ENCODE measurements at places on chromosomes 7 and 10.

DNA sequence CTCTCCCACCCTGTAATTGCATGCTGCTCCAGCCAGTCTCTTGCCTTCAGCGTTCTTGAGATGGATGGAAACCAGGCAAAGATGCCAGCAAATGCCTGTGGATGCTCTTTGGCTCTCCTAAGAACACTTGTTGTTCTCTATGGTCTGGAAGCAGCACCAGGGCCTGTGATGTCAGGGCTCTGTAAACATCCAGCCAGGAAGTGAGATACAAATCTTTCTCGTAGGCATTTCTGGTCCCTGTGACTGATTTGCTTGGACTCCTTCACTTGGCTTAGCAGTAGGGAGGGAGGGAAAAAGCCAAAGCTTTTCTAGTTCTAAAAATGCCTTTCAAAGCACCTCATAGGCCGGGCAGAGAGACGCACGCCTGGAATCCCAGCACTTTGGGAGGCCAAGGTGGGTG is 201.3 kb downstream of the REEP3 start:
- no peak for DNase-seq

DNA sequence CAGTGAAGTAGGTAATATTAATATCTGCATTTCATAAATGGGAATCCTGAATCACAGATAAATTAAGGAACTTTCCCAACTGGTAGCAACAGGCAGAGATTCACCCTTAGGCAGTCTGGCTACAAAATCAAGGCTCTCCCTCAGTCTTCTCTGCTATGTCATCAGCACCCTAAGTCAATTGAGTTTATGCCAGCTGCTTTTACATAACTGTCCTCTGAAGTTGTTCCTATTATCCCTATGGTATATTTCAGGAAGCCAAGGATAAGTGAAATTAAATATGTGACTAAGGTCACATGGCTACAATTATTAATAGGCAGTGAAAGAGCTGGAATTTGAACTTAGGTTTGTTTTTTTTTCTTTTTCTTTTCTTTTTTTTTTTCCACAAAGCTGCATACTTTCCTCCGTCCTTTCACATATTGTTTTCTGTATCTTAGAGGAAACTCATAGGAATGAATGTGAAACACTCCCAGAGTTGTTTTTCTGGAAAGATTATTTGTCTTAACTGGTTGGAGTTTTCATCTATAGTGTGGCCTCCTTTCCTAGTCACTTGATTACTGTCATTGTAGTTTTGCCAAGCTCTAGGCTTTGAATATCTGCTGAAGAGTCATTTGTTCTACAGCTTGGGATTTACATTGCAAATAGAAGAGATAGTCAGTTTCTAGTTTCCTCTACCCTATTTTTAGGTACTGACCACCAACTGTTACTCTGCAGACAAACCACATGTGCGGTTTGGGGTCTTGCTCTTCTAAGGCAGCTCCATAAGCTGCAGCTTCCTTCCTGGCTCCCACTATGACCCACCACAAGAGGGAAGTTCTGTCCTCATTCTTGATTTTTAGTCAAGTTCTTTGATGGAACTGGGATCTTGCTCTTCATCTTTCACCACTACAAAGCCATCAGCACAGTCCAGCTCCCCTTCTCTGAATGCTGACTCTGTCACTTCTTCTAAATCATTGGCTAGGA is 338.0 kb upstream of the KIAA1217 start:
- DNase-seq, result no peak

GRCh38 chr10:88555190-88555908 is 27.8 kb downstream of the RNLS start:
- no peak for DNase-seq

DNA sequence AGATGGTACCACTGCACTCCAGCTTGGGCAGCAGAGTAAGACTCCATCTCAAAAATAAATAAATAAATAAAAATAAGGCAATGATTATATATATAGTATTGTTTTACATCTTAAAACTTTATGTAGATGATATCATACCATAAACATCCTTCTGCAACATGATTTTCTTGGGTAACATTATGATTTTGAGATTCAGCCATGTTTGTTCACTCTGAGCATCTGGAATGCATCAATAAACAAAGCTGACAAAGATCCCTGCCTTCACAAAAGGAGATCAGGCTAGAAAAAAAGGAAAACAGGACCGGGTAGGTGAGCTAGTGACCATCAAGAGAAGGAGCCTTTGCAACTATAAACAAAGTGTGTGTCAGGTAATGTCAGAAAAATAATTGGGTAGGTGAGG is 31.9 kb upstream of the KAT6B start:
- no peak for DNase-seq

GRCh38 chr7:131111081-131111576 is 216.5 kb upstream of the MKLN1 start:
- no peak for DNase-seq

DNA sequence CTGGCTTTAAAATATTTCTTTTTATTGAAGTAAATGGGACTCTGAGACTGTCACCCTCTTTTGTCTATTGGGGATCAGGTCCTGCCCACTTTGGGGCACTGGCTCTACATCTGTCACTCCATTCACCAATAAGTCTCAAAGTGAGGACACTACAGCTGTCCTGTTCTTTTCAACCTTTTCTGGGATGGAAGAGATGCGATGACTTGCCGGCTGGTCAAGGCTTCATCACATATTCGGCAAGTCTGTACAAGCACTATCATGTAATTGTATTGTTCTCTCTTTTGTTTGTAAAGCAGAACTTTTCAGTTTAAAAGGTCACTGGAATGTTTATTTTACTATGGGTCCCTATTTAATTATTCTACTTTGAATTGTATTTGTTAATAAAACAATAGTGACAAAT is 17.7 kb upstream of the SP8 start:
- no peak for DNase-seq

GRCh38 chr10:19329475-19329874 is 280.9 kb downstream of the MALRD1 start:
- no peak for DNase-seq

DNA sequence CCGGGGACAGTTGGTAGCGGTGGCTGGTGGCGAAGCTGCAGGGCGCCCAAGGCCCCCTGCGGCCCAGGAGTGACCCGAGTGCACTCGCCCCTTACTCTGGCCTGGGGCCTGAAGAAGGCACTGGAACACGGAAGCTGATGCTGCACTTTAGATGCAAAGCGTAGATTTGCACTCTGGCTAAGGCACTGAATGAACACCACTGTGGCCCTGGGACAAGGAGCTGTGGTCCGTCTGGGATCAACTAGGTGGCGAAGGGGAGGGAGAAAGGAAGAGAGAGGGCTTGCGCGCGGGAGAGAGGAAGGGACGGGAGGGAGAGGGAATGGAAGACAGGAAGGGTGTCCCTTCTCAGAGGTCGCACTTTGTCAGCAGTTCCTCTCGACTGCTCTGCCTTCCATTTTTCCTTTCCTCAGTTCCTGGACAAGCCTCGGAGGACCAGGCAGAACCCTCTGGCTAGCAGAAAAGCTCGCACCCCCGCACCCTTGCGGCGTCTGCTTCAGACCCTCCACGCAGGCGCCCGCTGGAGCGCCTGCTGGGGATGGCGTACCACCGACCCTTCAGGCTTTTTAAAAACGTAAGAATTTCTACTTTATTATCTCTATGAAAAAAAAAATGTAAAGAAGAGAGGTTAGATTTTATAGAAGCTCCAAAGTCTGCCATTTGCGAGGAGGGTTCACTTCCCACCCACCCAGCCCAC is 1.2 kb downstream of the FERD3L start:
- no peak for DNase-seq

- no peak for DNase-seq
These were observed 3.5 kb downstream of the PRR15 start for GRCh38 chr7:29567174-29567573.

- no peak for DNase-seq
These were observed 4.7 kb upstream of the IGF2BP3 start for GRCh38 chr7:23474829-23475575.

- DNase-seq, result peak; percentile 1
These were observed 178.4 kb upstream of the TARP start for GRCh38 chr7:38451840-38452239.

GRCh38 chr7:115635376-115635775 is 395.2 kb downstream of the TFEC start:
- no peak for DNase-seq

DNA sequence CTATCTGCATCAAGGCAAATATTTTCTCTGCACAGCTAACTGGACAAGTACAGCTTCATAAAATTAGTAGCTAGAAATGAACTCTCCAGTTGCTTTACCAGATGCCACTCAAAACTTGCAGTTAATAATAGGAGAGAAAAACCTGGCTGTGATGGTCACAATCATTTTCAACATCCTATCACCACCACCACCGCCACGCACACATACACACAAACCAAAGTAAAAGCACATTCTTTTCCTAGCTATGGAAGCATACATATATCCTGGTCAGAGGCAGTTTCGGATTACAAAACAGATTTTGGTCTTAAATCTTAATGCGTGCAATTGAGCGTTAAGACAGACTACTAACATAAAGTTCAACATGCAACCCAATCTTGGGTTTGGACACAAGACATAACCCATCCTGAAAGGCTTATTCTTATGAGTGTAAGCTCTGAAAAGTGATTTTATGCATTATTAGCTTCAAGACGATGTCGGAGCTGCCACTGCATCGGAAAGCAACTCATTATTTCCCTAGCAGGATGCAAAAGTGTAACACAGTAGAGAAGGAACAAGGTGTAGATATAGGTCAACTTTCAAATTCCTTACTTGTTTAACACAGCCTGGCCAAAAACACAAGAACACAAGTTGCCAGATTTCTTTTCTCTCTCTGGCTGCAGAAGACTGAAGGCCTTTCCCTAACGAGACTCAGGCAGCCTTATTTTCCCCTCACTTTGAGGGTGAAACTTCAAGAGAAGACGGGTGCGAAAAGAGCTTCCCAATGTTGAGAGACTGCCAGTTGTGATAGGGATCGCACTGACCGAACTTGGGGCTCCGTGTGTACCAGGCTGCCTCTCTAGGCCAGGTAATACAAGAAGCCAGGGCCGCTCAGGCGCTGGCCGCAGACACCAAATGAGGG is 1.2 kb downstream of the CACUL1 start:
- DNase-seq, result peak; percentile 8

GRCh38 chr10:125802131-125802530 is 20.9 kb downstream of the UROS start:
- DNase-seq, result no peak

DNA sequence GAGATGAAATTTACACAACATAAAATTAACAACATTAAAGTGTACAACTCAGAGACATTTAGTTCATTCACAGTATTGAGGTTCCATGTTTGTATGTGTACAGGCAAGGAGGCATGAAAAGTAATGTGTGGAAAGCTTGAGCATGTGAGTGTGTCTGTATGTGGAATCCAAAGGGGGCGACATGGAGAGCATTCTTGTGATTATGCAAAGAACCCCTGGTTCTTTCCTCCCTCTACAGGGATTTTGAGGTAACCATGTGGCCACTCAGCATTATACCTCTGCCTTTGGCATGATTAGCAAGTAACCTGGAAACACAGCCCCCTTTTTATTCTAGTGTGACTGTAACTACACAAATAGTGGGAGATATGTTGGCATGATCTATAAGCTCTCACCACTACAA is 21.0 kb downstream of the OR2F1 start:
- DNase-seq, result no peak

- DNase-seq, result no peak
These were observed 13.2 kb upstream of the AQP1 start for GRCh38 chr7:30898411-30898810.

DNA sequence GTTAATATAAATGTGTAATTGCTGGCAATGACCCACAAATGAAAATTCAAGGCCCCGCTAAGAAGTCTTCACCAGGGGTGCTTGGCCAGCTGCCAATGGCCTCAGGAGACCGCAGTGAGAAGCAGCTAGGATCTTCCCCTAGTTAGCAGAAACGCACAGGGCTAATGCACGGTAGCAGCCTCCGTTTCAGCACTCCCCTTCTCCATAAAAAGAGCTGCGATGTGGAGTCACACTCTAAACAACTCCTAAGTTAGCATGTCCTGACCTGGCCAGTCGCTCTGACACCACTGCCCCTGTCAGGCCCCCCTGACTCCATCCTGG is 139.0 kb downstream of the SEPTIN14 start:
- no peak for DNase-seq

GRCh38 chr10:28400681-28401080 is 97.8 kb upstream of the MPP7 start:
- no peak for DNase-seq

DNA sequence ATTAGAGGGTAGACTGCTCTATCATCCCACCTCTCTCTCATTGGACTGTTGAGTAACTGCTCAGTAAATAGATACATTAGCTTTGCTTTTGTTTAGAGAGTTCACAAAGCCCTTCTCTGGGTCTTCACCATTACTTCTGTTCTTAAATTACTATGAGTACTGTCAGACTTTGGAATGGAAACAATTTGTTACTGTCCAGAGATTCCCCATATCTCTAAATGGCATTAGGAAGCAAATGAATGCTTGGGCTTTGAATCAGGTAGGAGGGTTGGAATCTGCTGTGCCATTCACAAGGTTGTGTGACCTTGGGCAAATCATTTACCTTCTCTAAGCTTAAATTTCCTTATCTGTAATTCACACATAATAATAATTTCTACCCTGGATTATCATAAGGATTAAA is 541.0 kb upstream of the FZD8 start:
- DNase-seq, result no peak

GRCh38 chr7:94295850-94296249 is 98.8 kb upstream of the COL1A2 start:
- DNase-seq, result peak; percentile 47

DNA sequence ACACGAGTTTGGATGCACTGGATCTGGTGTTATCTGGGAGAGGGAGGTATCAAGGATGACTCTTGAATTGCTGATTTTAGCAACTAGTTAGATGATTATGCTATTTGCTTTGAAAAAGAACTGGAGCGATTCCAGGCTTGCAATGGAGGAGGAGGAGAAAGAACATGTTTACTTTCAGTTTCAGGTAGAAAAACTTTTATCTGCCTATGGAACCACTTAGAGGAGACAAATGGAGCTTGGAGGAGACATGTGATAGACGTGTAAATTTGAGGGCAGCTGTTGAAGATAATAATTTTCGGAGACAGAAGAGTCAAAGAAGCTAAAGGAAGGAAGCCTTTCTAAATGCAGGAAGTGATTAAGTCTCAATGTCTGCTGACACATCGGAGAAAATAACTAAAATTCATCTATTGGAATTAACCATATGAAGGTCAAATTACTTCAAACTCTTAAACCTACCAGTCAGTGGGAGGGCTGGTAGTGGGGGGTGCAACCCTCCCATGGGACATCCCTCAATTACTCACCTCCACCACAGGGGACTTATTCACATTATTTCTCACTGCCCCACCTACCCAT is 56.4 kb upstream of the GNAI1 start:
- DNase-seq, result no peak

- no peak for DNase-seq
These were observed 257.7 kb downstream of the BAMBI start for GRCh38 chr10:28935061-28935460.

GRCh38 chr7:28840592-28840995 is 117.5 kb downstream of the TRIL start:
- DNase-seq, result no peak

DNA sequence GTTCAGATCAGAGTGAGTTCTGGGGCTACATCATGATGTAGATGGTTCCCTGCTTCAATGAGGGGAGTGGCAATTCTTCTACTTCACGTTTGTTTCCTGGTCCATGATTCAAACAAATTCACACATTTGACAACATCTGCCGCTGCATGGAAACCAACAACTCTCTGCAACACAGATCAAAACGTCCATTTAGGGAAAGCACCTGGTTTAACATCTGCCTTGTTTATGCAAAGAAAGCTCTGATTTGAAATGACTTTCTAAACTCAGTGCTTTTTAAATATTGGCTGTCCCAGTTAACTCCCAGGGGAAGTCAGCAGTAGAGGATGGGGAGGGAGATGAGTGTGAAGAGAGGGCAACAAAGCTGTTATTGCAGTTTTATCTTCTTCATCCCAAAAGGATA is 93.8 kb downstream of the GAD2 start:
- no peak for DNase-seq
